Activated CD4-positive, alpha-beta T cell treated with anti-CD3 and anti-CD28 coated beads, Interleukin-2, amount 50 U/mL, for 48 hours (primary cell): ENCODE measurements at places on chromosomes 12 and 14.

- DNase-seq = no peak
These were observed 227.9 kb downstream of the GPHN start for GRCh38 chr14:66735853-66736252.

DNA sequence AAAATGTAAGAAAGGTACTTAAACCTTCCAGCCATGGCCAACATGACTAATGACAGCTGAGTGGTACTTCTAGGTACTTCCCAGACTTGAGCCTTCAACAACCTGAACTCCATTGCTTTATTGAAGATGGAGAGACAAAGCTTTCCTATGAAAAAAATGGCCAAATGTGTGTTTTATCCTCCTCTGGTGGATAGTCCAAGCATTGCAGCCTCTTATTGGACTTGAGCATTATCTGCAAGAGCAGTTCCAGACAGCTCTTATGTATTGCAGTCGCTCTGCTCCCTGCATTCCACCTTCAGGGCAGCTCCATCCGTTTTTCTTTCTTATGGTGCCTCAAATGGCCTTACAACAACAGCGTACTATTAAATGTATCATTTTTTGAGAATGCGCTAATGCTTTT, 588.2 kb downstream of the NRXN3 start:
- no peak for DNase-seq

- DNase-seq = no peak
These were observed 20.9 kb downstream of the DLGAP5 start for GRCh38 chr14:55170526-55170925.

GRCh38 chr12:71626768-71627167, 36.9 kb downstream of the ZFC3H1 start:
- no peak for DNase-seq

DNA sequence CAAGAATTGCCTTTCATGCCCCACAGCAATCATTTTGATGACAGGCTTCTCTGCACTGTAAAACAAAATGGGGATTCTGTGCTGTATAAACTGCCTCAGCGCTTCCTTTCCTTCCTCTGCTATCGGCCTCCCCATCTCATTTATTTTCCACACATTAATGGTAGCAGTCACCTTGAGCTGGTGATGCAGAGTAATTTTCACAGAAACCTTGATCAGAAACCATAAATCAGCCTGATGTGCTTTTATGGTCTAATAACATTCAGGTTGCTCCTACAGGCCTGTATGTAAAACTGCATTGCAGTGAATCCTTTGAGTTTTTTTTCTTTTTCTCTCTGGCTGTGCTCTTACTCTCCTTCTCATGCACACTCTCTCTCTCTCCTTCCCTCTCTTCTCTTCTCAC, 578.4 kb upstream of the STXBP6 start:
- no peak for DNase-seq
